ENCODE measurements at places on chromosomes 5 and 9. TPM values are rescaled to one million over a fixed set of nuclear protein-coding genes. Genes with fewer than 3 reads are reported as not detected.

The IL3 gene
- total RNA-seq, result not detected

The SOX30 gene
- 0.07 TPM for total RNA-seq

The GEMIN5 gene
- total RNA-seq, result 14.3 TPM

The PTGES gene
- total RNA-seq, result 1.4 TPM

The PRKACG gene
- not detected for total RNA-seq

The WDR38 gene
- total RNA-seq, result not detected
